ENCODE measurements at places on chromosomes 16 and 17.

DNA sequence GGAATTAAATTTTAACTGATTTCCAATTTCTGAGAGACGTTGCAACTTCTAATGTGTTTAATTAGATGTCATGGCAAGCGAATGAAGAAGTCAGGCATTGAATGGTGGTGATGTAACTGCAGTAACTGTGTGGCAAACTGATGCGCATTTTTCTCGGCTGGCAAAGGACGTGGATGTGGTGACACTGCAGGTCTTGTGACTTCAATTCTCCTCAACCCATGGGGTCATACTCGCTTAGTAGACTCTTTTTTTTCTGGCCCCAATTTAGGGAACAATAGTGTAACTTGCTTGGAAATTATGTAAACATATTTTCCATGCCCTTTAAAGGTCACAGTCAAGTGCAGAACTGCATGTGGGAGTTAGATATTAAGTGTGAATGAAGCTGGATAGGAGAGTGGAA lies 1.9 kb upstream of the FAM20A start:
- no peak for DNase-seq

DNA sequence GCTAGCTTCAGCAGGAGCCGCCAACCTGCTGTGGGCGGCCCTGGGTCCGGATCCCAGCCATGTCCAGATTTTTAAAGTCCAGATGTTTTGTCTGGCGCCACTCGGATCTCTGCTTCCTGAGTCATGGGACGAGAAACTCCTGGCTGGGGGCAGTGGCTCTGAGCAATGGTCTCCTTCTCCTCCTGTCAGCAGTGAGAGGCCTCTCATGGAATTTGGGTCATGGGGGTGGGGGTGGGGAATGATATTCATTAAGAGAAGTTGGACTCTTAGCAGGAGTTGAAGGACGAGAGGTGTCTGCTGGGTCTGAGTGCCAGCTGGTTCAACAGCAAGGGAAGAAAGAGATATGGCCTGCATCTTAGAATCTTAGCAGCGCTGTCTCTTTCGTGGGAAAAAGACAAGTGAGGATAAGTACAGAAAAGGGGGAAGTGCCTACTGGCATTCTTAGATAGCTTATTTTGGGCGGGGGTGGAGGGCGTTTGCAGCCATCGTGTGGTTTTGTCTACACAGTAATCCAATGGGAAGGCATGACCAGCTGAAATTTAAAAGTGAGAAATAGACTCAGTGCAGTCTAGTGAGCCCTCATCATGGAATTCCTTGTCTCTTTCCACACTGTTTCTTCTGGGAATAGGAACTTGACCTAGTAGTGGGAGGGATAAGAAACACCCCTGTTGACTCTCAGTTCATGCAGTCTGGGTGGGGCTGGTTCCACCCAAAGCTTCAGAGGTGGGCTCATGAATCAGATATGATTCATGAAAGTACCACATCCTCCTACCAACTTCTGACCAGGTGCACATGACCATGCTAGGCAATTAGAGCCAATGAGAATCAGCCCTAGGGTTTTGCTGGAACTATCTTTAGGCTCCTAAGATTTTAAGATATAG lies 80.5 kb downstream of the MYH13 start:
- no peak for DNase-seq

DNA sequence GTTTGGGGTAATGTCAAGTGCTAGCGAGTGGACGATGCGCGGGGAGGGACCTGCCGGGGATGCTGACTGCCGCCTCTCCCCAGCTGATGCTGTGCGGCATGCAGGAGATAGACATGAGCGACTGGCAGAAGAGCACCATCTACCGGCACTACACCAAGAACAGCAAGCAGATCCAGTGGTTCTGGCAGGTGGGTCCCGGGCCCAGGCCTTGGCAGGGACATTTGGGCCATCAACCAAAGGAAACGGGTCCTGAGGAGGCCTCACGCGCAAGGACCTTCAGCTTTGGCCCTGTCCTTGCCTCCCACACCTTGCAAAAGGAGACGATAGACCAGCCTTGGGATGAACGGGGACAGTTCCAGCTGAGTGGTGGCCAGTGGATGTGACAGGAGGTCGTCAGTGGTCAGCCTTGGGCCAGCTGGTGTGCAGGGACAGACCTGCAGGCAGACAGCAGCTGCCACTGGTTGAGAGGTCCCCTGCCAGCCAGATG lies 13.6 kb upstream of the CLEC18A start:
- peak; percentile 23 for DNase-seq

DNA sequence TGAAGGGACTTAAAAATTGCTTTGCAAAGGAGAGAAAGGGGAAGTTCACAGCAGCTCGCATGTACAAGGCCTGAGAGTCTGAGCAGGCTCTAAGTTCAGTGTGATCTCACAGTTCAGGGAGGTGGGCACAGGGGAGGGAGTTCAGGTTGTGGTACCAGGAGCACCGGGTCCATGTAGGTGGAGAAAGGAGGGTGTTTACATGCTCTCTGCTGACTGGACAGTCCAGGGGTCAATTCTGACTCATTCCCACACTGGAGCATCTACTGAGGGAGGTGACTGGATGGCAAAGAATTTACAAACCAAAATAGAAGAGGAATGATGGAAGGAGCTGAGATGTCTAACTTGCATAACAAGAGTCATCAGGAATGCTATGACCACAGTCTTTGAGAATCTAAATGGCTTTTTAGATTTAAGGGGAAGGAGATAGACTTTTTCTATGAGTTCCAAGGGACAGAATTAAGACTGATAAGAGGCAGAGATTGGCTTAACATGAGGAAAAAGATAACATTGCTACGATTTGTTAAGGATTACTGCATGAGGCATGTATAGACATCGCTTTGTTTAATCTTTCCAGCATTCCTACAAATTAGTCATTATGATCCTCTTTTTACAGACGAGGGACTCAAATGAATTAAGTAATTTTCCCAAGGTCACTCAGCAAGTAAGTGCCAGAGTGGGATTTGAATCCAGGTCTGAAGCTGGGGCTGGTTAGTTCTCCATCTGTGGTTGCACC lies 29.9 kb downstream of the MIS12 start:
- no peak for DNase-seq

GRCh38 chr16:88434353-88434690 lies 18.8 kb upstream of the ZFPM1 start:
- DNase-seq = no peak

- peak; percentile 14 for DNase-seq
Observed at GRCh38 chr16:4115209-4115948, 863 bp downstream of the ADCY9 start.

- DNase-seq = no peak
Observed at GRCh38 chr16:27317738-27318391, 4.1 kb downstream of the IL4R start.

DNA sequence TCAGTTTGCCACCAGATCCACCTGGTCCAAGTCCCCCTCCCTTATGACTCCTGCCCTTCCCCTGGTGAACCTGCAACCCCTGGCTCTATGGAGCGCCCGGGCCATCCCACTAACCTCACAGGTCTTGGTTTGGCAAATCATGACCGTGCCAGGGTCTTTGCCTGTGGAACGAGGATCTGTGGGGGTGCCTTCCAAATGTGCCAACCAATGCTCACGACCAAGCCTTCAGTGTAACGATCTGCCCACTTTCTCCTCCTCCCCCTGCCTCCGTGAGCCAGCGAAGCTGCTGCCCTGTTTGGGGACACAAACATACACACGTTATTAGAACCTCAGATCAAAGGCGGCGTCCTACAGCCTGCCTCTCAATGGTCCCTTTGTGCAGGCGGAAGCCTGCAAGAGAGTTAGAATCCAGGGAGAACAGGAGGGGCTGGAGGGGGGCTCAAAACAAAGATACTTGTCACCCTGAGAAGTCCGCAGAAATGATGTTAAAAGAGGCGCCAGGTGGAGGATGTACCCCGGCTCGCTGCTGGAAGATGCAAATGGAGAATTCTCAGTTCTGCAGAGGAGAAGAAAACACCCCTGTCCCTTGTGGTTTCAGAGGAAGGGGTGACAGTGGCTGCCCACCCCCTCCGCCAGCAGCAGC lies 9.0 kb upstream of the NKD1 start:
- peak; percentile 39 for DNase-seq

- peak; percentile 100 for DNase-seq
Observed at GRCh38 chr17:48047741-48048383, at the start of gene NFE2L1. Gene NFE2L1, plus strand, starts transcription at chr17:48048359. Its CDS starts 2,760 bp downstream, at chr17:48051119.

- peak; percentile 60 for DNase-seq
Observed at GRCh38 chr16:48384520-48385252, 527 bp downstream of the SIAH1 start.

GRCh38 chr16:24074574-24074973 lies 181.6 kb upstream of the CACNG3 start:
- no peak for DNase-seq

GRCh38 chr16:56057151-56057550 lies 134.1 kb upstream of the GNAO1 start:
- DNase-seq = no peak

DNA sequence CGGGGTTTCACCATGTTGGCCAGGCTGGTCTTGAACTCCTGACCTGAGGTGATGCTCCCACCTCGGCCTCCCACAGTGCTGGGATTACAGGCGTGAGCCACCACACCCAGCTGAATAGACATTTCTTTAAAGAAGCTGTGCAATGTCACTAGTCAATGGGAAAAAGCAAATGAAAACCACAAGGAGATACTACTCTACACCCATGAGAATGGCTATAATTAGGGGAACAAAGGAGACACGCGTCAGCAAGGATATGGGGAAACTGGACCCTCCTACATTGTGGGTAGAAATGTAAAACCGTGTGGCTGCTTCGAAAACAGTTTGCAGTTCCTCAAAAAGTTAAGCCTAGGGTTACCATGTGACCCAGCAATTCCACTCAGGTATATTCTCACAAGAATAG lies 103.4 kb downstream of the VPS53 start:
- no peak for DNase-seq

DNA sequence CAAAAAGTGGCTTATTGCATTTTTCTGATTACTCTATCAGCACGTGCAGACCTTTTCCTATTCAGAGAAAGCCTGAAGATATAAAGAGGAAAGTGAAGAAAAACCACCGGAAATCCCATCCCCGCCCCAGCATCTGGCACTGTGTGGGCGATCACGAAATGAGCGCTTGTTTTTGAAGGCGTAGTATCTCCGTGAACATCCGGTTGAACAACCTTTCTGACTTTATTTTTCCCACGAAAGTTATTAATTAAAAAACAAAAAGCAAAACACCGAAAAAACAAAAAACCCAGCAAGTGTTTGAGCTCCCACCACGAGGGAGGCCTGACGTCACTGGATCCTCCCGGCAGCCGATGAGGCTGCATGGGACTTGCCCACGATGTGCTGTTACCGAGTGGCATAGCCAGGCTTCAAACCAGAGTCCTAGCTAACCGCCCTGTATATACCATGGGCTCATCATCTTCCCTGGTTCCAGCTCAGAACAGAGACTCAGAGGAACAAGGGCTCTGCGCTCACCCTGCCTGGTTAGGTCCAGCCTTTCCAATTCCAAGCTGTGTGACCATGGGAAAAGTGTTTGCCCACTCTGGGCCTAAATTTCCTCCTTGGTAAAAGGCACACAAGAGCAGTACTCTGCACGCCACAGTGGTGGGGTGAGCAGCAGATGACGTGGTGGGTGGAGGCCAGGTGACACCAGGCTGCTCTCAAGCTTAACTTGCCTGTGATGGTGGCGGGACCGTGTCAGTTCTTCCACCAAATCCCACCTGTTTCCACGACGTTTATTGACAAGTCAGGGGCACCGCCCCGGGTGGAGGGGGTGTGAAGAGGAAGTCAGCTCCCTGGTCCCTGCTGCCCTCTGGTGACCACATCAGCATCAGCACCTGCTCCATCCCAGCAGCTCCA lies 34.3 kb upstream of the IL21R start:
- peak; percentile 60 for DNase-seq

- no peak for DNase-seq
Observed at GRCh38 chr17:42039794-42040763, 10.3 kb downstream of the C17orf113 start.

DNA sequence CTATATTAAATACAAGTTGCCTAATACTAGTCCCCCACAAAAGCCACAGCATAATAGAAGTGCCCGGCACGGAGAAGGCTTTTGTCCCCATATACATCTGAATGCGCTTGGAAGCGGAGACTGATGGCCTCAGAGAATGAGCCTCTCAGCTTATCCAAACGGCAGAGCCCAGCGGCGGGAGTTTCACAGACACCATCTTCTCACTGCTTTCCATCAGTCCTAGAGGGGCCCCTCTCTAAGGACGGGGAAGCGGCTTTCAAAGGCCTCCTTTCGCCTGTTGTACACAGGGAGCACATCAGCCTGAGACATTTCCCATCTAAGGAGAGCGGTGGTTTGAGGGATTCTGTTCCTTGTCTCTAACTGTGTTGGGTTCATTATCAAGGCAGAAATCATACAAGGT lies 16.9 kb downstream of the NXN start:
- DNase-seq = no peak
